ENCODE measurements at places on chromosomes 2 and 18.

GRCh38 chr18:78798402-78799175, 181.0 kb upstream of the SALL3 start:
- DNase-seq = no peak

- no peak for DNase-seq
These were observed 217.6 kb downstream of the CDH7 start for GRCh38 chr18:65968239-65969004.

- DNase-seq = no peak
These were observed 53.3 kb upstream of the COL5A2 start for GRCh38 chr2:189232759-189233406.

GRCh38 chr2:209790066-209790728, 18.6 kb downstream of the UNC80 start:
- DNase-seq = no peak

DNA sequence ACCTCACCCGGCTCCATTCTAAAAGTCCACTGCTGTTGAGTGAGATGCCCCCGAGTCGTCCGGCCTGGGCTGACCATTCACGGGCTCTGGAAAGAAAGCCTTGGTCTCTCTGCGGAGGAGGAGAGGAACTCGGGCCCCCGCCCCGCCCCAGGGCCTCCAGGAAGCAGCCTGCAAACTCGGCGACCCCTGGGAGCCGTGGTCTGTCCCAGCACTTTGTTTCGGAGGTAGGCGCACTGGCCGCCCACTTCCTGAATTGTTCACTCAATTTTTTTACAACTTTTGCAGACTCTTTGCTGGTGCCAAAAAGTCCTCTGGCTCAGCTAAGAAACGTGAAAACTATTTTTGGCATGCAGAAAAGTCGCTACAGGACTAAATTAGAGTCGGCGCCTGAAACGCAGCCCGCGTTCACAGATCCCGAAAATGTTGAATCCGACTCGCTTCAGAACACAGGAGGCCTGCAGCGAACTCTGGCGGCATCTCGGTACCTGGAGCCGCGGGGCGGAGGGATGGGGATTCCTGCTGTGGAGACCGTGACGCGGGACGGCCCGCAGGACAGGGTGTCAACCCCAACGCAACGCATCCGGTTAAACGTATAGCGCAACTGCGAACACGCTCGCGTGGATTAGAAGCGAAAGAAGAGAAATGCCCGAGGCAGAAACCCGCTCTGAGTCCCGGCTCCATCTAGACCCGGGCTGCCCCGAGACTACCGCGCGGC, 1.5 kb downstream of the PXDN start:
- DNase-seq = no peak

GRCh38 chr2:185821467-185821866, 82.9 kb downstream of the FSIP2 start:
- no peak for DNase-seq

GRCh38 chr2:209425471-209426071, 1.7 kb downstream of the MAP2 start:
- DNase-seq = no peak

- DNase-seq = no peak
These were observed 211.8 kb downstream of the NEDD4L start for GRCh38 chr18:58255701-58256311.

GRCh38 chr2:78077633-78078032, 555.5 kb upstream of the LRRTM4 start:
- no peak for DNase-seq

GRCh38 chr2:217387776-217388387, 528.0 kb upstream of the TNP1 start:
- no peak for DNase-seq

DNA sequence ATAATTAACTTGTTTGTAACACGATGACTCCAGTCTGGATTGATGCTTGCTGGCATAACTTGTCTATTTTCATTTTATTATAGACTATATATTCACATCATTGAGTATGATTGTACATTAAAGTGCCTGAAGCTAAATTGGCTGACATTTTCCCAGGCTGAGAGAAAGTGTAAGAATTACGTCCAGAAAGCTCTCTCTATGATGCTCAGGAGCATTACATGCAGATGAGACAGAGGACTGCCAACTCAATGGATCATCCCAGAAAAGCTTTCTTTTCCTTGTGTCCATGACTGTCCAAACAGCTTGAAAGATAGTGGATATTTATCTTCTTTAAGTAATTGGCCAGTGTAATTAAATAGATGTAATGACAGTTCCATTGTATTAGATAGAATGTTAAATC, 1372.2 kb upstream of the TMEFF2 start:
- DNase-seq = no peak

DNA sequence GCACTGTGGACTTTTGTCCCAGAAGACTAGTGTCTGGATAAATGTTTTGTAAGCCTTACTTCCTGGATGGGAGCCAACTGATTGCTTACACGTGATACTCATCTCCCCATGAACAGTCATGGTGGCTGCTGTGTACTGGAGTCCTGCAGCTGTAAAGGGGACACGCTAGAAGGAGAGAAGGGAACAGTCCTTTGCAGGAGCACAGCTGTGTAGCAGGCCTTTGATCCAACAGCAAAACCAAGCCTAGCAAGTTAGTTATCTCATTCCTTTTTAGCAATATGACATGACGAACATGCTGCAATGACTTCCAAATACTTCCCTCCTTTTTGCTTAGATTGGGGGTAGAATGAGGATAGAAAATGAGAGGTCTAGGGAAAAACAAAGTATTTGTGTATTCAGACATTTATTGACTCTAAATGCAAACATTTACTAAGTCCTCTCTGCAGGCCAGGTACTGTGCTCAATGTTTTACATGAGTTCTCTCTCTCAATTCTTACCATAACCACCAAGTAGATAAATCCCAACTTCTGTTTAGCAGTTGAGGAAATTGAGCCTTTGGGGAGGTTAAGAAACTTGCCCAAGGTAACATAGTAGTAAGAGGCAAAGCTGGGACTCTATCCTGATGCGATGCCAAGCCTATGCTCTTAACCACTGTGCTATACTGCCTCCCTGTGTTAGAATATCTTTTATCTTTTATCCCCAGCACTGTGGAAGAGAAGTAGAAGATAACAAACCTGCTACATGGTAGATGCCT, 55.4 kb upstream of the CD28 start:
- DNase-seq = no peak

- peak; percentile 59 for DNase-seq
These were observed 206.9 kb downstream of the ARL4C start for GRCh38 chr2:234289834-234290590.

- no peak for DNase-seq
These were observed 34.9 kb downstream of the AKAIN1 start for GRCh38 chr18:5162111-5162510.

GRCh38 chr2:26849056-26849999, 1.4 kb downstream of the DPYSL5 start:
- peak; percentile 51 for DNase-seq

GRCh38 chr2:39660612-39661236, 5.0 kb upstream of the TMEM178A start:
- no peak for DNase-seq

DNA sequence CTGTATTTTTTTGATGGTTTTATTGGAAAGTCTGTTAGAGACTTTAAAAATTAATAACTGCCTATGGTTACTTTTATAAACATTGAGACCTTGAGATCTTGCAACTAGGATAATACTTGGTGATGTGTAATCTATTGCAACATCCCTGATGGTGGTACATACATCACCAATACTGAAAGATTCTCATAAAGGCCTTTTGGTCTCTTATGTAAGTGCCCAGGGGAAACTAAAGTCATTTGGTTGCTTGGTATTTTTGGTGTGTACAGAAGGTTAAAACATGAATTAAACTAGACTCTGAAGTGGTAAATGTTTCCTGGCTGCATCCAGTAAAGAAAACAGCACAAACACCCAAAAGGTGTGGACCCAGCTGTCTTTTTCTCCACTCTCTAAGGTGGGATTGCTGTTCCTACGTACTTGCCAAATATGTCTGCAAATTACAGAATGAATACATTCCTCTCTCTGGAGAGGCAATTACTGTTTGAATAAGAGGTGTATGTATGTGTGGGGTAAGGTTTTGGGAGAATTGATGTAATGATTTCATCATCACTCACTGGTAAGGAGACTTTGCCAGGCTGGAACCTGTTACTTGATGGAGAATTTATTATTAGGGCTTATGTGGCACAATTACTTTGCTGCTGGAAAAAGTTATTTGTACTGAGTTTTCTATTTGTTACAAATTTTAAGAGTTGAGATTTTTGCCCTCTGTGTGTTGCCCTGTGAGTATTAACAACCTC, 3.6 kb downstream of the B3GNT2 start:
- DNase-seq = peak; percentile 45

DNA sequence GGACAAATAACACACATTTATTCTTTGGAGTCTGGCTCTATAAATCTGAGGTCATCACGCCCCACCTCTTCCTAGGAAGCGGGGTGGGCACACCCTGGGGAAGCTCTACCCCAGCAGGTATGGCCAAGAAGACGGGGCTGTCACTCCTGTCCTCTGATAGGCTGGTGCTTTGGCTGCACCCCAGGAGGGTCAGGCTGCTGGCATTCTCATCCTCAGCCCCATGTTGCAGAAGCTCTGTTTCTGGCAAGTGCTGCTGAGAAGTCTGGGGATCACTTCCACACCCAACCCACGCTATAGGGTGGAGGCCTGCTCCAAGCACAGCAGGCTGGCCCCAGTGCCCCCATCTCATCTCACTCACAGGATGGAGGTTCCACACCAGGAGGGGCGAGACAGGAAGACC, 17.6 kb downstream of the ARHGEF4 start:
- no peak for DNase-seq

DNA sequence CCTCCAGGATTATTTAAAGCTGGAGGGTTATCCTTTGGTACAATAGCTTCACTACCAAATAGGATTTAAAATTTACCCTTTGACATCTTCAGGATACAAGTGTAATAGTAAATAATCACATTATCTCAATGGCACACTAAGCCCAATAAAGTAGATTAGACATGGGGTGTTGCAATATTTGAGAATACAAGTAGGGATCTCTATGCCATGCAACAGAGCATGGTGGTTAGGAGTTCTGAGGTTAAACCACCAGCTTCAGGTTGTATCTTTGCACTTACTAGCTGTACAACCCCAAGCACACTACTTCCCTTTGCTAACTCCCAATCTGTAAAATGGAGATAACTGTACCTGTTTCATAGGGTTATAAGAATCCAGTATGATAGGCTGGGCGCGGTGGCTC, 6.2 kb downstream of the MBD2 start:
- DNase-seq = no peak

GRCh38 chr2:232976176-232976575, 36.9 kb downstream of the NGEF start:
- DNase-seq = no peak

GRCh38 chr2:173719471-173719870, 245.7 kb downstream of the SP3 start:
- DNase-seq = no peak

Data from CD8-positive, alpha-beta T cell (primary cell).